ENCODE measurements at places on chromosomes 5 and 9. TPM values are rescaled to one million over a fixed set of nuclear protein-coding genes. Genes with fewer than 3 reads are reported as not detected.

Gene PCDHA4
- total RNA-seq = not detected

Gene IL17B
- not detected for total RNA-seq

Gene COL15A1
- not detected for total RNA-seq

DNA sequence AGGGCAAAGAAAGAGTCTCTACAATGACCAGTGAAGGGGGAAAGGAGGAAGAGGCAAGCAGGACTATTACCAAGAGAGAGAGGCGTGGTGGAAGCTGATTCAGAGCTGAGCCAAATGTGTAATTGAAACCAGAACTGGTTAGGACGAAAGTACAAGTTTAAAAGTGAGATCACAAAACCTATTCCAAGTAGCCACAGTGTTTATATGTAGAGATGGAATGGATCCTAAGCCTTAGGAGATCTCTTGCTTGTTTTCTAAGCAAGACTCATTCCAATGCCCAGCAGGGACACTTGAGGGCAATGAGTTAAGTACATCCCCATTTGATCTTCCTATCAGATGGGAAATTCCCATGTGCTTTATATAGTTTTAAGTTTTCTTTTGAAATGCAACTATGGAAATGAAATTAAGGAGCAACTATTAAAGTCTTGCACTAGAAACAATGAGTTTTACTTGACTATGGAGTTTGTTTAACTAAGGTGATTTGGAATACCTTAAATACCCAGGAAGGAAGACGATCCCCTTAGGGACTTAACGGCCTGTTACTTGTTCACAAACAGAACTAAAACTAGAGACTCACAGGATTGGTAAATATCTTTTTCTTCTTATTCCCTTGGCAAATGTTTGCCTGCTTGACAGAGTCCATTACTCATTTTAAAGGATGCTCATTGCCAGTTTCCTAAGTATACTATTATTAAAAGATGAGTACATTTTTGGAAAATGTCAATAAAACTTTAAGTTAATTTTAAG is 51.1 kb upstream of the SNX2 start:
- H3K36me3 ChIP-seq = no peaks in the 10 kb centered on the region
- no peak overlapping the region for H3K4me3 ChIP-seq
- no peak overlapping the region for H3K27ac ChIP-seq
- H3K4me1 ChIP-seq = peaks cover 6% of the 10 kb centered on the region
- no peak for DNase-seq

- DNase-seq = no peak
- H3K27me3 ChIP-seq = peaks cover 24% of the 10 kb centered on the region
- H3K4me3 ChIP-seq = no peak overlapping the region
- H3K27ac ChIP-seq = no peak overlapping the region
- no peaks in the 10 kb centered on the region for H3K36me3 ChIP-seq
- H3K4me1 ChIP-seq = no peaks in the 10 kb centered on the region
Observed at GRCh38 chr9:95776176-95776575, 99.3 kb upstream of the ERCC6L2 start.

- H3K36me3 ChIP-seq = no peaks in the 10 kb centered on the region
- peaks cover 5% of the 10 kb centered on the region for H3K4me1 ChIP-seq
- H3K27me3 ChIP-seq = no peaks in the 10 kb centered on the region
Observed at GRCh38 chr5:140609126-140609525, 23.8 kb downstream of the CD14 start.

- no peak for DNase-seq
- H3K4me1 ChIP-seq = peaks cover 6% of the 10 kb centered on the region
- peaks cover 14% of the 10 kb centered on the region for H3K27me3 ChIP-seq
- H3K4me3 ChIP-seq = no peak overlapping the region
- no peak overlapping the region for H3K27ac ChIP-seq
Observed at GRCh38 chr5:111072949-111073682, 1.6 kb downstream of the TSLP start.

Gene NDFIP1
- 40.9 TPM for total RNA-seq

Data from PC-9 (cell line).